Left ventricle myocardium inferior (tissue), 1 donor: ENCODE measurements at places on chromosomes 12 and 14. TPM values are rescaled to one million over a fixed set of nuclear protein-coding genes. Genes with fewer than 3 reads are reported as not detected.
A peak's percentile ranks its signal among the peaks of the same experiment; 100 is the strongest.

SYT10 gene
- total RNA-seq, result not detected

DNA sequence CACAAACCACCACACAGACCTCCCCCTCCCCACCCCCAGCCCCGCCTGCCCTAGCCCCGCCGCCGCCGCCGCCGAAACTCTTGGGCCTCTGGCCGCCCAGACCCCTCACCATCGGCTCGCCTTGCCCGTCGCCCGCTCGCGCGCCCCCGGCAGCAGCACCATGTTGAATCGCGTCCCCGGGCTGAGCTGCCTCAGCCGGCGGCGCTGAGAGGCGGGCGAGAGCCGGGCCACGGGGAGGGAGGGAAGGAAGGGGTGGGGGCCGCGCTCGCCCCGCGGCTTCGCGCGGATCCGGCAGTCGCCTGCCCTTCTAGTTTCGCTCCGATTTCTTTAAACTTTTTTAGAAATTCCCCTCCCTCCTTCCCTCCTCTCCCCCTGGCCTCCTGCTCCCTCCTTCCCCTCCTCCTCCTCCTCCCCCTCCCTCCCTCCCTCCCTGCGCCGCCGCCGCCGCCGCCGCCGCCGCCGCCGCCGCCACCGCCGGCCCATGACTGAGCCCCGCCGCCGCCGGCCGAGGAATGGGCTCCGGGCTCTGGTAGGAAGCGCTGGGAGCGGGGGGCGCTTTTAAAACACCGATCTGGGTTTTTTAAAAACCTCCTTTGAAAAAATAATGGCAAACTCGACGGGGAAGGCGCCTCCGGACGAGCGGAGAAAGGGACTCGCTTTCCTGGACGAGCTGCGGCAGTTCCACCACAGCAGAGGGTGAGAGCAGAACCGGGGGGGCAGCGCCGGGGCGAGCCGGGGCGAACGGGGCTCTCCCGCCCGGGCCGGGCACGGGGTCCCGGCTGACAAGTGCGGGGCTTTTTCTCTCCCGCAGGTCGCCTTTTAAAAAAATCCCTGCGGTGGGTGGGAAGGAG is at the start of gene ARID2:
Gene ARID2, plus strand, starts transcription at position 474 of the 851 bp plus-strand sequence. Its CDS starts 131 bp downstream, at position 605.
- DNase-seq, result peak; percentile 73

- DNase-seq, result no peak
Observed at GRCh38 chr14:67584978-67585377, 15.1 kb downstream of the PIGH start.

GRCh38 chr14:70005281-70005805 is 126.1 kb downstream of the SMOC1 start:
- no peak for DNase-seq

DNA sequence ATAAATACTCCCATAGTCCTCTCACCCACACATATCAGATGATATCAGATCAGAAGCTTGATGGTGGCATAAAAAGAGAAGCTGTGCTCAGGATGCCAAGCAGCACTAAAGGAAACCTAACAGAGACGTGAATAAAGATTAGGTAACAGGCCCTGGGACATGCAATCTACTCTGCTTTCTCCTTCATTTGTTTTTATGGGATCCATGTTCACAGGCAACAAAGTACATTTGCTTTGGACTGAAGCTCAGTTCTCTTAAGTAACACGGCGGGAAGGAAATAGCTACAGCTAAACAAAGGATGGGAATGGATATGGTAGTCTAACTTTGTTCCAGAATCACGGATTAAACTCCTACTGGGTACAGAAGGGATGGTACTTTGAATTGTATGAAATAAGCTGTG is 119.5 kb downstream of the TTC7B start:
- no peak for DNase-seq

DNA sequence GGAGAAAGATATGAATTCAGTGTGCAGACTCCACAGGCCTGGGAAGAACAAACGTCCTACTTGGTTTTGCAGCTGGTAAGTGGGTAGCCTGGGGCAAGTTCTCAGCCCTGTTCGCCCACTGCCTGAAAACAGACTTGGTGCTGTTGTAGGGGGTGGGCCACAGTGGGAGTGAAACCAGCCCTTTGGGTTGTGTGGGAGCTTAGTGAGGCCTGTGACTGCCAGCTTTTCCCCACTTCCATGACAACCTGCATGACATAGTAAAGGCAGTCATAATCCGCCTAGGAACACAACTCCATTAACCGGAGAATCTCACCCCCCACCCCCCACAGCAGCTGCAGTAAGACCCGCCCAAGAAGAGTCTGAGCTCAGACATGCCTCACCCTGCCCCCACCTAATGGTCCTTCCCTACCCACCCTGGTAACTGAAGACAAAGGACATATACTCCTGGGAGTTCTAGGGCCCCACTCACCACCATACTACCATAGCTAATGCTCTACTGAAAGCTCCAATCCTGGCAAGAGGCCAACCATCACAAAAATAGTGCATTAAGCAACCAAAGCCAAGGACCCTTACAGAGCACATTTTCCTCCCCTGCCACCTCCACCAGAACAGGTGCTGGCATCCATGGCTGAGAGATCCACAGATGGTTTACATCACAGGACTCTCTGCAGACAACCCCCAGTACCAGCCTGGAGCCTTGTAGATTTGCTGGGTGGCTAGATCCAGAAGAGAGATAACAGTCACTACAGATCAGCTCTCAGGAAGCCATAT is 39.8 kb upstream of the LMNTD1 start:
- DNase-seq, result no peak

DNA sequence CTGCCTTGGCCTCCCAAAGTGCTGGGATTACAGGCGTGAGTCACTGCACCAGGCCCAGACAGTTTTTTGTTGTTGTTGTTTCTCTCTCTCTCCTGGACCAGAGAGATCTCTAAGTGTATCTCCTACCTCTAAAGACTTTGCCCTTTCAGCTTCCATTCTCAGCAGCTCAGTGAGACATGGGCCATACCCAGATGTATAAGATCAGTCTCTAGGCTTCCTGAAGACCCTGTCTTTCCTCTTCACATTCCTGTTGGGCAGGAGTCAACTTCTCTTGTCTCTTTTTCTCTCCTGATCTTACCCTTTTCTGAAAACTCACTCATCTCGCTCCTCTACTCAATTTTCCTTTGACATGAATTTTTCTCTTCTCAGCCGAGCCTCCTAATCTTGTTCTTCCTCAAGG is 42.0 kb downstream of the KCNK13 start:
- no peak for DNase-seq

GRCh38 chr12:106651552-106651951 is 68.7 kb downstream of the RFX4 start:
- no peak for DNase-seq

- peak; percentile 46 for DNase-seq
Observed at GRCh38 chr12:51972849-51973273, 21.4 kb downstream of the ACVR1B start.

DNA sequence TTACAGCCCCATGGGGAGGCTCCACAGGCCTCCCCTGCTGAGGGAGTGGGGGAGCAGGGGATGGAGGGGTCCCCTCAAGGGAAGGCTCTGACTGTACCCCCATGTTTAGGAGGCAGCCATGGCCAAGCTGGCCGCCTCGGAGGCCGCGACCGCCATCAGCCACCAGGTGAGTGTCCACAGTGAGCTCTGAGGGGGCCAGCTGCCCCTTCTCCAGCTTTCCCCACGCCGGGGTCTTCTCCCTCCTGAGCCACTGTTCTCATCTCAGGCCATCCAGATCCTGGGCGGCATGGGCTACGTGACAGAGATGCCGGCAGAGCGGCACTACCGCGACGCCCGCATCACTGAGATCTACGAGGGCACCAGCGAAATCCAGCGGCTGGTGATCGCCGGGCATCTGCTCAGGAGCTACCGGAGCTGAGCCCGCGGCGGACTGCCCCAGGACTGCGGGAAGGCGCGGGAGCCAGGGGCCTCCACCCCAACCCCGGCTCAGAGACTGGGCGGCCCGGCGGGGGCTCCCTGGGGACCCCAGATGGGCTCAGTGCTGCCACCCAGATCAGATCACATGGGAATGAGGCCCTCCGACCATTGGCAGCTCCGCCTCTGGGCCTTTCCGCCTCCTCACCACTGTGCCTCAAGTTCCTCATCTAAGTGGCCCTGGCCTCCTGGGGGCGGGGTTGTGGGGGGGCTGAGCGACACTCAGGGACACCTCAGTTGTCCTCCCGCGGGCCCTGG is 13.6 kb downstream of the ACADS start:
- no peak for DNase-seq

DNA sequence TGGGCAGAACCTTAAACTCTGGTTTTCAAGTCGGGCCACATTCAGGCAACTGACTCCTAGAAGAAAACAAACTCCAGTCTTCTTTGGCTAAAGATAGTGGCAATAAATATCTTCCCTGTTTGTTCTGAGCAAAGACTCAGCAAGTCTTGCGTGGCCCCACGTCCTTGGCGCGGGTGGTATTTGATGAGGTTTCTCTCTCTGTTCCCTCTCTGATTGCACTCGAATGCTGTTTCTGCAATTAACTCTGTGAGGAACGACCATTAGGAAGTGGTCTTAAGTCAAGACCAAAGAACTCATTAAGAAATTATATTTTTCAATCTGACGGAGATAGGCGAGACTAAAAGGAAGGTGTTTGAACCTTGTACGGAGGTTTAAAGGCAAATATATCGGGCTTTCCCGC is 177.6 kb downstream of the TMEM132C start:
- no peak for DNase-seq

RIMBP2 gene
- total RNA-seq, result not detected

DNA sequence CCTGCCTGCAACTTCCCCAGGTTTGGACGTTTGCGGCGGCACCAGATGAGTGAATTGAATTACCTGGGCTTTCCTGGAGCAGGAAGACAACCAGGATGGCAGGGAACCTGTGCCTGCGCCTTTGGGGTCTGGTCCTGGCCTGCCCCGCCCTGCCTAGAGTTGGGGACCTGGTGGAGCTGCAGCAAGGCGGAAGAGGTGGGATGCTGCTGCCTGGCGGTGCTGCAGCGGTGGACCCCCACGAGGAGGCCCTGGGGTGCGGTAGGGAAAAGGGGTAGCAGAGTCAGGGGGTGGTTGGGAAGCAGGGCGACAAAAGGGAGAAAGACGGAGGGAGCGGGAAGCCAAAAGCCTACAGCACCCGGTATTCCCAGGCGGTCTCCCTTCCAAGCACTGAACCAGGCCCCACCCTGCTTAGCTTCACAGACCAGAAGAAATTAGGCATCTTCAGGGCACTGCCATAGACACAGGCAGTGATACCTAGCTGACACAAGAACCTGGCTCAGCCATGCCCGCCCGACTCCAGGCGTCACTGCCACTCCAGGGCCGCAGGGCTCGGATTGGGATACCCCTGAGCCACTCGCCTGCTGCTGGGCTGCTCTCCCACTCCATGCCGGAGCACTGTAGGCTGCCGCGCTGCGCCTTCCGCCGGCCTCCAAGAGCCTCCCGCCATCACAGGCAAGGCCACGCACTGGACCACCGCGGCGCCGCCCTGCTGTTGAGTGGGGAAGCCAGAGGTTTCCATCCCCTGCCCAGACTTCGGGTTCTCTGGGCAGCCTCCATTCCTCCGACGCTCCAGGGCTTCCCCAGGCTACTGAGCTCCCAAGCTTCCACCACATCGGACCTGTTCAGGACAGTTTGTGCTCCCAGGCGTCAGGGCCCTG is 155.2 kb upstream of the ALG10B start:
- DNase-seq, result no peak

GRCh38 chr12:32989705-32990104 is 93.1 kb upstream of the PKP2 start:
- DNase-seq, result no peak

DNA sequence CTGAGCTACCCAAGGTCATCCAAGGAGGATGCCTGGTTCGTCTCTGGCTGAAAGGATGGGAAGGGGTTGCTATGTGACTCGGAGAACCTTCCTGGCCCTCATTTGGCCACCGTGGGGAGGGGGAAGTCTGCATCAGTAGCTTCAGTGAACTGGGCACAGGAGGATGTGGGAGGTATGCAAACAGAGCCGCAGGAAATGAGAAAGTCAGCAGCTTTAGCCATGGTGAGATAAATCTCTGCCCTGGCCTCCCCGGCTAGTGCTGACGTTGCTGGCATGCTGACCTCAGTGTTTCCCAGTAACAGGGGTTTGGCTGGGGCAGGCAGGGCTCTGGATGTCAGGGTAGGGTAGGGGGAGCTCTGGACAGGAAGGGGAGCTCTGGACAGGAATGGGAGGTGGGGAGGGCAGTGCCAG is 2.3 kb upstream of the CEBPE start:
- DNase-seq, result no peak

KLHL33 gene
- total RNA-seq, result 0.33 TPM

GYS2 gene
- total RNA-seq, result not detected

DNA sequence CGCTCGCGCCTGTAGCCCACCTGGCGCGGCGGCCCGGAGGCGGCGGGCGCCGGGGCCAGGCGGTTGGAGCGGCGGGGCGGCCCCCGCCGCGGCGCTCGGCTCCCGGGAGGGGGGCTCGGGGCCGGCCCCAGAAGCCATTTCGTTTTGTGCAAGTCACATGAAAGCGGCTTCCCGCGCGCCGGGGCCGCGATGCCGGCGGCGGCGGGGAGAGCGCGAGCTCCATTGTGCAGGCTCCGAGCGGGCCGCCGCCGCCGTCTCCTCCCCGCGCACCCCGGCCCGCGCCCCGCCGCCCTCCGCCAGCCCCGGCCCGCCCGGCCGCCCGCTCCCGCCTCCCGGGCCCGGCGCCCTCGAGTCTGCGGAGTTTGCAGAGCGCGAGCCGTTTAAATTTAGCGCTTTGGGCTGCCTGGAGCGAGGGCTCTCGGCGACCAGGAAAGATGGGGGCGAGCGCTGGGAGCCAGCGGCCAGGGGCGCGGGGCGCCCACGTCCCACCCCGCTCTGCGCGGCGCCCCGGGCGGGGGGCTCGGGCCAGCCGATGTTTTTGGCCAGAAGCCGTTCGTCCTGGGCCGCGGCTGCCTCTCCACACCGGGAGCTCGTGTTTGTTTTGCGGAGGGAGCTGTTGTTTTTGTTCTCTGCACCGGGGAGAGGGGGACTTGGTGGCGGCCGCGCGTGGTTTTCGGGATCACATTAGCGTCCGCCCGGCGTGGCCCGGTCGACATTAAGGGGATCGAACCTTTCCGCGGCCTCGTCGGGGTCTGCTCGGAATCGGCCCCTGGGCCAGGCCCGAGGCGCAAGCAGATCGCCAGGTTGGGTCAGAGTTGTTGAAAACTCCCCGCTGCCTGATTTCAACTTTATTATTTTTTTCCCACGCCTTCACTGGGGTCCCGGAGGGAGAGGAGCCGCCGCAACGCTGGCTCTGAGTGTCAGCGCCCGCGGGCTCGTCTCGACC is 982 bp downstream of the BCL7A start:
- peak; percentile 32 for DNase-seq

DNA sequence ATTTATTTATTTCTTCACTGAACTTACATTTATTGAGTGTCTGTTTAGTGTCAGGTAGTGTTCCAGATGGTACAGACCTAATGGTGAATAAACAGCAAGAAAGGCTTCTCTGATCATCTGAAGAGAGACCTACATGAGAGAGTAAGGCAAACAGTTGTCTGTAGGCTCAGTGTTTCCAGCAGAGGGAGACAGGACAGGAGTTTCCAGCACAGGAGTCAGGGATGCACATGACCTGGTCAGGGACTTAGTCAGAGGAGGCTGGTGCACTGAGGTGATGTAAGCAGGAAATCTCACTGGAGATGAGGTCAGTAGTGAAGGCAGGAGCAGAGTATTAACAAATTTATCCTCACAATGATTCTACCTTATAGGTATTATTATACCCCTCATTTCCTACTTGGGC is 233.2 kb downstream of the MDGA2 start:
- no peak for DNase-seq

DNA sequence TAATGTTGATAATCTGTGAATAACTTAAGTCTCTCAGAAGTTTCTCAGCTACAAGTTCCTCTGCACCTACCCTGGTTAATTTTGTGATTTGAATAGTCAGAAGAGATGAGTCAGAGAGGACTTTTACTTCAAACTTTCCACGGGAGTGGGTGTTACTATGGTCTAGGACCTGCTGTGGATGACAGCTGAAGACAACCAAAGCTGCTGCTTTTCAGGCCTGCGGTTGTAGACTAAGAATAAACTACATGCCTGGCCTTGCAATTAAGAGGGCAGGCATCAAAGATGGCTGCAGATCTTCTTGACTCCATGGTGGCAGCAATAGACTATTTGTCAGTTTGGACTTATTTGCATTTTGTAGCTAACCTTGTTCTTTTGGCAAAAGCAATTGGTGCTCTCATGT is 227.1 kb upstream of the KRR1 start:
- DNase-seq, result no peak
